ENCODE measurements at places on chromosomes 16 and 17.

DNA sequence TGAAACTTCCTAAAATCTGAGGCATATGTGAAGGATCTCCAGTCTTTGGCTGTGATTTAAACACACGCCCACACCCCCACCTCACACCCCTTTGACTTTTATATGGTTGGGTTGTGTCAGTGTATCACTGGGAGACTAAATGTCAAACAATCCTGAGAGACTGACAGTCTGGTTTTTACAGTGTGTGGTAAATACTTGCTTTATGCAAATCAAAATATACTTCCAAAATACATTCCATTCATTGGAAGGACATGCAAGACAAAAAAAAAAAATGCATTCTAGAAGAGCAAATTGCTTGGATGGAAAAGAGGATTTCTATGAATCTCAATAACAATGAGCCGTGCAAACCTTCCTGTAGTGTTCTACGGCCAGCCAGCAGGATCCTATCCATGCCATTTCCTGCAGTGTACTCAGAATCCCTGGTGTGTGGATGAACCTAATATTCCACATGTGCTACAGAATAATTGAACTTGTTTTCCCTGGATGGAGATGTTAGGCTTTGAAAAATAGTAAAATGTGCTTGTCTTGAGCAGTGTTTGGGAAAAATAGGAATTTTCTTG is 602.1 kb upstream of the GOT2 start:
- no peak for DNase-seq

- no peak for DNase-seq
Observed at GRCh38 chr17:49013311-49014213, 16.4 kb downstream of the IGF2BP1 start.

- no peak for DNase-seq
Observed at GRCh38 chr17:48440669-48441068, 10.7 kb upstream of the SKAP1 start.

GRCh38 chr16:568401-569258 is 1.1 kb upstream of the PIGQ start:
- DNase-seq, result no peak

DNA sequence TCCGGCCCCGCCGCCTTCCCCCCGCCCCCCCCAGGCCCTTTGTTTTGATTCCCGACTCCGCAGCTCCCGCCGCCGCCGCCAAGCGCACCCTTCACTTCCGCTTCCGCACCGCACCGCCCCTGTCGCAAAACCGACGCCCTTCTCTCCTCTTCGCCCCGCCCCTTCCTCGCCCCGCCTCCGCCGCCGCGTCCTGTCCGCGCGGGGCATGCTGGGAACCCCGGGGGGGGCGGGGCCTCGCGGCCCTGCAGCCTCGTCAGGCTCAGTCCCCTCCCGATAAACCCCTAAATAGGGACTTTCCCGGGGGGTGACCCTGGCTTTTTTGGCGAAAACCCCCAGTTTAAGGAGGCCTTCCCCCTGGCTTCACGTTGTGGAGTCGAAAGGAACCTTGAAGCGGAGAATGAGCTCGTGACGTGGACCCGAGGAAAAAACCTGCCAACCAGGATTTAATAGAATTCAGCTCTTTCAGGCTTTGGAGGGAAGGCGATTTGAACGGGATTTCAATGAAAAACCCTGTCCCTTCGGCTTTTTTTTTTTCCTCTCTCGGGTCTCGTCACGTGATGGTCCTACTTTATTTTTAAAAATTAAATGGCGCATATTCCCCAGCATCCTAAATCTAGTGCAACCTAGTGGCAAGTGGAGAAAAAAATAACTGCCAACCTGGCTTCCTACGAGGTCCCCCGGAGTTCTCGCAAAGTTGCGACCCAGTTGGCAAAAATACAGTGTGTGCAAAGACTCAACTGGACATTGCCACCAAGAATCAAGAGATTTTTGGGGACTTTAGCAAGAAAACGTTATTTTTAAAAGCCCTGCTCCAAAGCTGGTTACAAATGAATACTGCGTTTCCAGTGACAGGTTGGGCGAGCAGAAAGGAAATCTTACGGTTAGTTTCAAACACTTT is at the start of gene MARF1:
TSS of gene MARF1 (minus strand) at position 107 of the 898 bp plus-strand sequence. CDS start 3,921 bp downstream, outside the sequence.
- peak; percentile 98 for DNase-seq

GRCh38 chr16:15847611-15848175 is 9.1 kb downstream of the MYH11 start:
- DNase-seq, result no peak

DNA sequence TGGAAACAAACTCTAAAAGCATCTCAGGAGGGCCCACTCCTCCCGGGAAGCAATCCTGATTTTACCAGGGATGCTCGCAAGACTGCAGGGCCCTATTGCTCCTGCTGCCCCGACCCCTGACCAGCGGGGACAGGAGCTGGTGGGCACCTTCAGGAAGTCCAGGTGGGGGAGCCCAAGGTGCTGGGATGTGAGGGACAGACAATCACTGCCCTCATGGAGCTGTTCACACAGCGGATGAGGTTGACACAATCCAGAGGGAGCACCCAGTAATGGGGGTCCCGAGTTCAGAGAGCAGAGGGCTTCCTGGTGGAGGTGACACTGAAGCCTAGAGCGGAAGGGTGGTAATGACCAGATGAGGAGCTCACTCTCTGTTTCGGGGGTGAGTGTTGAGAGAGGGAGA is 126.2 kb downstream of the FOXL1 start:
- no peak for DNase-seq

DNA sequence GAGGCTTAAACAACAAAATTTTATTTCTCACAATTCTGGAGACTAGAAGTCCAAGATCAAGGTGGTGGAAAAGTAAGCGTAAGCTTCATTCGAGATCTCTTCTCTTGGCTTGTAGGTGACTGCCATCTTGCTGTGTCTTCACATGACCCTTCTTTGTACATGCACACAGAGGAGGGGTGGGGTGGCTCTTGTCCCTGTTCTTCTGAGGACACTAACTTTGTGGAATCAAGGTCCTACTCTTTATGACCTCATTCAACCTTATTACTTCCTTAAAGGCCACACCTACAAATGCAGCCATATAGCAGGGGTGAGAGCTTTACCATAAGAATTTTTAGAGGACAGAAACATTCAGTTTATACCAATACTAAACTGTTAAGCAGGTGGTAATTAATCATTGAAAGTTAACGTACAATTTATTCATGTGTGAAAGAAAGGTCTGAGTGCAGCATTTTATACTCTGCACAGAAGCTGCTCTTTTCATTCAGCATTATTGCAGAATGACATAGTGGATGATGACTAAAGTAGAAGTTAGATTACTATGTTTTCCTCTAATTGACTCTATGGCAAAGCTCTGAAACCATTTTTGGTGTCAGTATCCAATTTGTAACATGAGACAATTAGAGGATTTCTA is 139.9 kb upstream of the HLF start:
- no peak for DNase-seq

- no peak for DNase-seq
Observed at GRCh38 chr17:61149862-61150362, 249.7 kb upstream of the TBX2 start.

DNA sequence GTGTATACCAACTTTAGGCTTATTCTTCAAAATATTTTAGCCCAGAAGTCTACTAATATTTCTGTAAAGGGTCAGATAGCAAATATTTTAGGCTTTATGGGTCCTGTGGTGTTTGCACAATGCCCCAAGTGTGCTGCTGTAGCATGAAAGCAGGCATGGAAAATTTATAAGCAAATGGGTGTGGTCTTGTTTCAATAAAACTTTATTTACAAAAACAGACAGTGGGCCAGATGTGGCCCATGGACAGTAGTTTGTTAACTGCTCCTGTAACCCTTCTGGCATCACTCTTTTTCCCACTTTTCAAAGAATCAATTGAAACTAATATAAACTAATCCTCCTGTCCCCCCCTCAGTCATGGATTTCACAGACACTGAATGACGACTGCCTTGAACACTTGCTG is 410.7 kb downstream of the SHISA9 start:
- DNase-seq, result no peak

DNA sequence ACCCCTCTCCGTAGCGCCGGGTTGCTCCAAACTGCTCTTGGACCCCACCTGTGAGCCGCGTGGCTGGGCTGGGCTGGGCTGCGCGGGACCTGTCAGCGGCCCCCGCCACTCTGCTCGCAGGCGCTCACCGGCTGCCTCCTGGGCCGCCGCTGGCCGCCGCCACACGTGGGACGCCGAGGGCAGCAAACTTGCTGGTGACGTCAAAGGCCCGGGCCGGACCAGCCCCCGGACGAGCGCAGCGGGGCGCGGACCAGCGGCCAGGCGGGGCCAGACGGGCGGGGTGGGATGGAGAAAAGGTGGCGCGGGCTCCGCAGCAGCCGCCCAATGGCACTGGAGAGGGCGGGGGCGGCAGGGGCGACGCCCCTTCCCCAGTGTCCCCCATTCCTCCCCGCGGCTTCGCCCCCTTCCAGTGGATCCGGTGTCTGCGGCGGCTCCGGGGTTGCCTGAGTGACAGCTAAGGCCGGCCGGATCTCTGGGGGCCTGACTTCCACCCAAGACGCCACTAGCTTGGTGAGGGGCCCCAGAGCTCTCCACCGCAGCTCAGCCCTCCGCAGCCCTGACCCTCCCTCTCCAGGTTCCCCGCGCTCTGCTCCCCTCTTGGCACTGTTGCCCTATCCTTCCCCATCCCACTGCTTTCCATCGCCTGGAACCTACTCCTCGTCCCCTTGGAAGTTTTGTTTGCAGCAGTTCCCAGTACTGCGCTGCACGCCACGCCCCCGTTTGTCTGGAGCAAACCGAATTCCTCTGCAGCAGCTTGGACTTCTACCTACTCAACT is at the start of gene HS3ST3A1:
TSS of gene HS3ST3A1 (minus strand) at position 154 of the 776 bp plus-strand sequence. CDS start 800 bp downstream, outside the sequence.
- no peak for DNase-seq

- DNase-seq, result peak; percentile 96
Observed at GRCh38 chr16:3023669-3024478, at the start of the genes HCFC1R1 and THOC6. HCFC1R1 (minus strand) TSS chr16:3023942; CDS start chr16:3023941, 1 bp downstream. THOC6 (plus strand) TSS chr16:3024035; CDS start chr16:3024327, 292 bp downstream.

GRCh38 chr16:77885571-77886295 is 97.4 kb downstream of the VAT1L start:
- DNase-seq, result no peak

DNA sequence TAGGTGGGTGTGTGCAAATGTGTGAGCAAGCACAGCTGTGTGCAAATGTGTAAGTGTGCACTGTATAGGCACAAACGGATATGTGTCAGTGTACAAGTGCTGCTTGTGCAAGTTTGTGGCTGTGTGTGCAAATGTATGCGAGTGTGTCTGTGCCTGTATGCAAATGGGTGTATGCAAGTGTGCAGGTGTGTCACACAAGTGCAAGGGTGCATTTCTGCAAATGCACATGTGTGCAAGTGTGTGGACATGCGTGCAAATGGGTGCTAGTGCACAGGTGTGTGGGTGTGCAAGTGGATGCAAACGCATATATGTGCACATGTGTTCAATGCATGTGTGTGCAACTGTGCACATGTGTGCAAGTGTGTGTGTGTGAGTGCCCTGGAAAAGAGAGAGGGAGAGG is 76.5 kb upstream of the TNRC6C start:
- DNase-seq, result no peak

GRCh38 chr16:450385-450784 is 24.9 kb downstream of the RAB11FIP3 start:
- DNase-seq, result no peak

GRCh38 chr17:82204831-82205719 is 7.6 kb downstream of the CCDC57 start:
- DNase-seq, result no peak

DNA sequence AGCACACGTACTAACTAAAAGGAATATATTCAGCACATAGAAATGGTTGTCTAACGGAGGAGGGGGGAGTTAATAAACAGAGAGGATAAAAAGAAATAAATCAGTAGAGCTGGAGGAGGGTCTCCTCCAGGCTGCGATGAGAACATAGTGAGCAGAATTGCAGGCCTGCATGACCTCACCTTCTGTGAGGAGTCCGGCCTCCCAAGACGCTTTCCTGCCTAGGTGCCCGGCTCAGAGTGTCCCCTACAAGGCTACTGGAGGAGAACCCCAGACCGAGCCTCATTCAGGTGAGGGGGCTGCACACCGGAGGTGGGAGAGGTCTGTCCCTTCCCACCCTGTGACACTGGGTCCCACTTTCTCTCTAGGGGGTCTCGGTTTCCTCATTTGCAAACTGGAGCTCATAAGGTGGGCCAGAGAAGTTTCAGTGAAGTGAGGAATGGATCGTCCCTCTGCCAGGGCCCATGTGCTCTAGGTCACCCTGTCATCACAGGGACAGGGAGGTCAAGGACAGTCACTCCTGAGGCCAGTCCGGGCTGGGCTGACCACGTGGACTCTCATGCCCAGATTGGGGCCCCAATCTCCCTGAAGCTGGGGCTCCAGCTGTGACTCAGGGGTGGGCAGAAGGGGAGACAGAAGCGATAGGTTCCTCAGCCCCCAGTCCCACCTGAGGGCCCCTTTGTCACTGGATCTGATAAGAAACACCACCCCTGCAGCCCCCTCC is 3.3 kb upstream of the HBM start:
- DNase-seq, result no peak

GRCh38 chr16:51762081-51762996 is 611.3 kb upstream of the SALL1 start:
- peak; percentile 1 for DNase-seq

- no peak for DNase-seq
Observed at GRCh38 chr17:72706396-72706981, 386.0 kb downstream of the SLC39A11 start.

DNA sequence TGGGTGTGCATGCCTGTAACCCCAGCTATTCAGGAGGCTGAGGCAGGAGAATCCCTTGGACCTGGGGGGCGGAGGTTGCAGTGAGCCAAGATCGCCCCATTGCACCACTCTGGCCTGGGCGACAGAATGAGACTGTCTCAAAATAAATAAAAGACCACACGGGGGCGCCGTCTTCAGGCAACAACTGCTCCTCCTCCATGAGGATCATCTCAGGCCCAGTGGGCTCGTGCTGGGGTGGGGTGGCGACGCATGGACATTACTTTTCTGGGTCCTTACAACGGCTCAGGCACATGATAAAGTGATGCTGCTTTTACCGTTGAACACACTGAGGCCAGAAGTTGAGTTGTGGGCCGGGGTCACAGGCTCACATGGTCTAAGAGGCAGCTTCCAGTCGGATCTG is 56.2 kb downstream of the PRMT7 start:
- peak; percentile 40 for DNase-seq

DNA sequence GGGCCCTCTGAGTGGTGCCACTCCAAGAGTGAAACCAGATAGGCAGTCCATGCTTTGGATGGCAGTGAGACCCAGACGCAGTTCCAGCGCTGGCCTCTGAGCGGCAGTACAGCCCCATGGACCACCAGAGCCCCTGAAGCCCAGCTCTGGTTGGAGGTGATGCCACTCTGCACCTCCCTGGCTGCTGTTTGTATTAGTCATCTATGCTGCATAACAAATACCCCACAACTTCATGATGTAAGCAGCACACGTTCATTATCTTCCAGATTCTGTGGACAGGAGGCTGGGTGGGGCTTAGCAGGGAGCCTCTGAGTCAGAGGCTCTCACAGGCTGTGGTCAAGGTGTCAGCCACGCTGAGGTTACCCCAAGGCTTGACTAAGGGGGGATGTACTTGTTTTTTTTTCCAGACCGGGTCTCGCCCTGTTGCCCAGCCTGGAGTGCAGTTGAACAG is 5.1 kb upstream of the NME4 start:
- peak; percentile 74 for DNase-seq

DNA sequence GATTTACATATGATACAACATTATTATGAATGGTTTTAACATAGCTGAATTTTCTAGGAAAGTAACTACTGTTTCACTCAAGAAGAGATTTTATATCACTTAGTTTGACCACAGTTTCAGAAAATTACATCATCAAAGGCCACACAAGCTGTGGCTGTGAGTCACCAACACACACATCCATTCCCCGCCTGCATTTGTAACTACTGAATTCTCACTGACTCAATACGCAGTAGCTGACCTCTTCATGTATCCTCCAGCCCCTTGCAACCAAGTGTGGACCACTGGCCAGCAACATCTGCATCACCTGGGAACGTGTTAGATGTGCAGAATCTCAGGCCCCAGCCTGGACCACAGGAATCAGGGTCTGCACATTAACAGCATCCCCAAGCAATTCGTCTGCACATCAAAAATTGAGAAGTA is 197.6 kb downstream of the XYLT1 start:
- DNase-seq, result no peak
